Esophagus squamous epithelium (tissue), 5 donors: ENCODE measurements at places on chromosomes 11 and 22. TPM values are rescaled to one million over a fixed set of nuclear protein-coding genes. Genes with fewer than 3 reads are reported as not detected.

DNA sequence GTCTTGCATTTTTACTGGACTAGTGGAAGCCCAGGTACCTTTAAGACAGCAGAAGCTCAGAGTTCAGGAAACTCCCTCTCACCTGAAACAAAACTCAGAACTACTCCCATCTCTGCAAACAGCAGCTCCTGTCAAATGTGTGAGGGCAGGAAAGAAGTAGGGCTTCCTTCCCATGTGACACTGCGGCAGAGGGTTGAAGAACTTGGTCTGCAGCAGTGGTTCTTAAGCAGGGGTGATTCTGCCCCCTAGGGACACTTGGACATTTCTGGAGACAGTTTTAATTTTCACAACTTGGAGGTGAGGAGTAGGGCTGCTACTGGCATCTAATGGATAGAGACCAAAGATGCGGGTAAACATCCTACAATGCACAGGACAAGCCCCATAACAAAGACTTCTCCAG lies 63.4 kb downstream of the RCN1 start:
- DNase-seq: no peak

- no peak for DNase-seq
Measured at GRCh38 chr22:28582806-28583205, 96.8 kb downstream of the TTC28 start.

DNA sequence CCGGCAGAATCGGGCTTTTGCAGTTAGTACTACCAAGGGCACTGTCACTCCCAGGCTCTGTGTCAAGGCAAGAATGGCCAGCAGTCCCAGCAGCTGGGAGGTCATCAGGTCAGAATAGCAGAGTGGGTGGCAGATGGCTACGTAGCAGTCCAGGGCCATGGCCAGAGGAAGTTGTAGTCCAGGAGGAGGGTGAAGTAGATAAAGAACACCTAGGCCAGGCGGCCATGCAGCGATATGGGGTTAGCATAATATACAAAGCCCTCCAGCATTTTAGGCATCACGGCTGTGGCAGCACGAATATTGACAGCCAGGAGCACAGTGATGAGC lies 52.1 kb downstream of the RRM1 start:
- DNase-seq: no peak

DNA sequence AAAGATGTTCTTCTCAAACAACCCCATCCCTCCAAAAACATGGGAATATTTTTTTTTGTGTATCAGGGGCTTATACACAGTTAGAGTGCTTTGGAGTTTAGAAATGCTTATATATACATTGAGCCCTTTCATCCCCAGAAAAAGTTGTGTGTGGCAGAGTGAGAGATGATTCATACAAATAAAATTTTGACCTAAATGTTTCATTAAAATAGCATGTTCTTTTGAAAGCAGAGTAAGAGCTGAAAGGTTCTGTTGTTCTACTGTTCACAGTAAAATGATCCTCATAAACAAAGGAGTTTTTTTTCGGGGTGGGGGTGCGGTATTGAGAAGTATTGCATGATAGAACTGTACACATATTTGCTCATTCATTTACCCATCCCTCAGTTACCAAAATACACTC lies 512.4 kb downstream of the DLG2 start:
- no peak for DNase-seq

DNA sequence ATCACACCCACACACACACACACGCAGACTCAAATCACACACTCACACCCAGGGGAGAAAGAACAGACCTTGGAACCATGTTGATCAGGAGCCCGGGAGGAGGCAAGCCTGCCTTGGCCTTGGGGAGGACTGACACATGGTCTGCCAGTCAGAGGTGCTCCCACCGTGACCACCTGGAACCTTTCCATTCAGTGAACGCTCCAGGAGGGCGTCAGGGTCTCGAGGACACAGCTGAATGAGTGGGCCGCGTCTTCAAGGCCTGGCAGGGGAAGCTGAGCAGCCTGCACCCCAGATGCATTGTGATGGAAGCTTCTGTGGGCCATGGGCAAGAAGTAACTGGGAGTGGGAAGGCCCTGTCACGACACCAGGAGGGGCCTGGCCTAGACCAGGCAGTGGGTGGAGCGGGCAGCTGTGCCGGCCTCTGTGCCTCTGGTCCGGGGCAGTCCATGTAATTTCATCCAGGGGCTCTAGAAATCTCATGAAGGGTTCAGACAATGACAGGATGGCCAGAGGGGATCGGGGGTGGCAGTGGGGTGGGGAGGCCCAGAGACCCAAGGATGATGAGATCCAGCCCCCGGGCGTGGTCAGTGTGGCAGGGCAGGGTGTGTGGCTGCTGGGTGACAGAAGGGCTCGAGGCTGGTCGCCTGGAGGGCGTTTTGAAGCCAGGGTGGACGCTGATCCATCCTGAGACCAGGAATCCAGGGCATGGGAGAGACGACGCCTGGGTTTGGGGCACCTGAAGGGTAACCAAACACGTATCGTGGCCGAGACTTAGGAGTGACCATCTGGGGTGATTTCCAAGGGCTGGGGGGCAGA lies 53.7 kb downstream of the IGF2 start:
- DNase-seq: no peak

DNA sequence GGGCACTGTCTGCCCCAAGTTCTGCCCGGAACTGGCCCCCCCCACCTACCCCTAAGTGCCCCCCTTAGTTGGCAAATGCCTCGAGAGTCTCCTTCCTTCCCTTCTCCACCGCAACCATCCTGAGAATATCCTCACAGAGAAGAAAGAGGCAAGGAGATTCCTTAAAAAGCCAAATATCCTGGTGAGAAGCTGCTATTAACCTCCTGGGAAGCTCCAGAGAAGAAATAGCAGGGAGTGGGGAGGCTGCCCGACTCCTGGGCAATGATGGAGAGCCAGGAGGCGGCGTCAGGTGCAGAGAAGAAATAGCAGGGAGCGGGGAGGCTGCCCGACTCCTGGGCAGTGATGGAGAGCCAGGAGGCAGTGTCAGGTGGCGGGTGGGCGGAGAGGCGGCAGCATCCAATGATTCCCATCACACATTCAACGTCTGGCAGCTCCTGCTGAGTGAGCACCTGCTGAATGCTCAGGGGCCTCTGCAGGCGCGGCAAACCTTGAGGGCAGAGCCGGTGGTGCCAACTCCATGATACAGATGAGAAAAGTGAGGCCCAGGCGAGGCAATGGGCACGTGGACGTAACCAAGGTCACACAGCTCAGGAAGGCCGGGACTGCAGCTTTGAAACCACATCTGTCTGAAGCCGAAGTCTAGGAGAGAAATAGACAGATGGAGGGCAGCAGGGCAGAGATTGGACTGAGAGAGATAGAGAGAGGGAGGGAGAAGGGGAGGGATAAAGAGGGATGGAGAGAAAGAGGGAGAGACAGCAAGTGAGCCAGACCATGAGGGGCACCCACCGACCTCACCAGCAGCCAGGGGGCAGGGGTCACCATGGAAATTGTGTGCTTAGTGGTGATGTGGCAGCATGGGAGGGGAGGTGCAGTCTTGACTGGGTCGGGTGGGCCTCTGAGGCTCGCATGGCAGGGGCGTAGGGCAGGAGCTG lies 58.3 kb downstream of the CYTH4 start:
- no peak for DNase-seq

GRCh38 chr11:12689029-12689755 lies 15.0 kb downstream of the TEAD1 start:
- DNase-seq: no peak

DNA sequence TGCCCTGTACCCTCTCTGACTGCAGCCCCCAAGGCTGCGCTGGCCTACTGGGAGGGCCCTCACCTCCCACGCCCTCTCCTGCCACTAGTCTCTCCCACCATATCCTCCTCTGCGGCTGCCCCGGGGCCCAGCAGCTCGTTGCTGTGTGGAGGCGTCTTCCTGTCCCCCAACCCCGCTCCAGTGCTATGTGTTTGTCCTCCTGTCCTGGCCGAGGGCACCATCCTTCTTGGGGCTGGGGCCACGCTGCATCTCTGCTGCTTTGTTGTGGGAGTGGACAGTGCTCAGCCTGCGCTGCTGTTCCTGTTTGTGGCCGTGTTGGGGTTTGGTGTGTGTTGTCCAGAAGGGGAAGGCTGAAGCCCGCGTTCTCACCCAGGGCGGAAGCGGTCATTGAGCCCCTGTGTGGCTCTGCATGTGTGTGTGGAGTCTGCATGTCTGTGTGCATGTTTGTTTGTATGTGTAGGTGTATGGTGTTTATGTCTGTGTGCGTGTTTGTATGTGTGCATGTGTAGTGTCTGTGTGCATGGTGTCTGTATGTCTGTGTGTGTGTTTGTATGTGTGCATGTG lies 15.7 kb downstream of the TPCN2 start:
- no peak for DNase-seq

GRCh38 chr11:24531528-24531927 lies 34.7 kb downstream of the LUZP2 start:
- no peak for DNase-seq

- DNase-seq: no peak
Measured at GRCh38 chr22:37998543-37998942, 14.2 kb upstream of the SOX10 start.

DNA sequence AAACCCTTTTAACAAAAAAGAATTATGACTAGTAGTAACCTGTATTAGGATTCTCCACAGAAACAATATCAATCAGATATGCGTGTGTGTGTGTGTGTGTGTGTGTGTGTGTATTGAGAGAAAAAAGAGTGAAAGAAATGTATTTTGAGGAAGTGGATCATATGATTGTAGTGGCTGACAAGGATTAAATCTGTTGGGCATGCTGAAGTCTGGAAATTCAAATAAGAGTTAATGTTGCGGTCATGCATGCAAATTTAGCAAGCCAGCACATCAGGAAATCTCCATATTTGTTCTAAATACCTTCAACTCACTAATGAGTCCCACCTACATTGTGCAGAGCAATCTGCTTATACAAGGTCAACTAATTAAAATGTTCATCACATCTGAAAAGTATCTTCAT lies 46.8 kb upstream of the IGLL5 start:
- no peak for DNase-seq

DNA sequence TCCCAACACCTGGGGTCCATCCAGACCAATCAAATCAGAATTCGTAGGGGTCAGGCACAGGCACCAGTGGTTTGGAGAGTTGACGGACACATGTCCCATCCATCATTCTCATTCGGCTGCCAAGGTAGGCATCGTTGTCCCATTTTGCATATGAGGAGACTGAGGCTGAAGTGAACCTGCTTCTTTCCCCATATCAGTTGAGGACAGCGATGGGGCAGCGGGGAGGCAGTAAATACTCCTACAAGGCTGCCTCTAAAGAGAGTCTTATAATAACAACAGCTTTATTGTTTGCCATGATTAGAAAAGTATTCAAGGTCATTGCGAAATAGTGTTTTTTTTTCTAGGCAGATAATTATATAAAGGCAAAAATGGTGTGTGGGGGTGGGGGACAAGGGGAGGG lies 1.6 kb upstream of the BEST1 start:
- no peak for DNase-seq

DNA sequence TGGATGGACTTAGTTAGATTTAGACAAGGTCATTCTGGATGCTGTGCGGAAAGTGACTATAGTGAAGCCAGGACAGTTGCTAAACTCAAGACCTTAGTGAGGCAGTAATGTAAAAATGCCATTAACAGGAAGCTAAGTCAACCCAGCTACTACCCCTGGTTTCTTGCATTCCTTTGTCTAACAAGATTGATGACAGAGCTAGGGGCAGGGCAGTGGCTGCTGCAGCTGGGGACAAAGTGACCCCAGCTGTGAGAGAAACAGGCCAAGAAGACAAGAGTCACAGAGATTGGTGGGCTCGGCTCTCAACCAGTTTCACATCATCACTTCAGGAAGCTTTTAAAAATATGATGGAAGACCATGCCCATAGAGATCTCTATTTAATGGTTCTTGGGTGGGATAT lies 110.4 kb upstream of the POU2AF2 start:
- DNase-seq: no peak

GRCh38 chr11:117906710-117907109 lies 22.5 kb downstream of the TMPRSS13 start:
- DNase-seq: no peak

Gene ADAMTS15
- total RNA-seq: 2.4 TPM

- no peak for DNase-seq
Measured at GRCh38 chr11:75527130-75527529, 1.4 kb upstream of the GDPD5 start.

DNA sequence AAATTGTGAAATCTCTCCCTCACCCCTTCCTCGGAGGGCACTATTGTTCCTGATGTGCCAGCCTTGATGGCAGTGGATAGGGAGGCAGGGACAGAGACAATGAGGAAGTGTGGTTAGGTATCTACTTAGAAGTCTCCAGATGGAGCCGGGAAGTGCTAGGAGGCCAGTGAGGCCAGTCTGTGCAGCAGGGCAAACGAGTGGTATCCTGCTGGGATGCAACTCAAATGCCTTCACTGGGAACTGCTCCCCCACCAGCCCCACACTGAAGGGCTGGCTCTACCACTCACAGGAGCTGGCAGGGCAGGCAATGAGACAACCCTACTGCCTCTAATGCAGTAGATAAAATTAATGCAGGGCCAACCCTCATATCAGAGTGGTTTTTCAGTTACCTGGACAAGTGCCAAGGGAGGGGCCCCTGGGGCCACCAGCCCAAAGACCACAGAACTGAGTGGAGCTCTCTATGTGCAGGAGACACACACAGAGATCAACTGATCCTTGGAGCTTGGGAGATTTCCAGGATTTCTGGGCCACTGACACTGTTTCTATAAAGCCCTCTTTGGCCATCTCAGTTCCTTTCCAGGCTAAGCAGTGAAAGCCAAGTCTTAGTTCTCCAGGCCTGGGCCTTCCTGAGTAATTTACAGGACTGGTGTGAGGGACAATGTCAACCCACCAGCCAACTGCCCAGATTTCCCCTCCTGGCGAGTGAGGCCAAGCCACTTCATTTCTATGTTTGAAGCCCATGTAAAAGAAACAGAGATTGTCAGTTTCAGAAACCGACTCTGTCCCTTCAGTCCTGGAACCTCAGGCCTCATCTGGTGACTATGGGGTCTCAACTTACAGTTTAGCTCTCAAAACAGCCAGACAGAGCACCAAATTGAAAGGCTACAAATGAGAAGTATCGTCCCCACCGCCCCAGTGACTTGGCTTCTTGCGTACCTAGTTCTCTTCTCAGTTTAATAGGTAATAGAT lies 4.1 kb downstream of the MIF start:
- DNase-seq: no peak

DNA sequence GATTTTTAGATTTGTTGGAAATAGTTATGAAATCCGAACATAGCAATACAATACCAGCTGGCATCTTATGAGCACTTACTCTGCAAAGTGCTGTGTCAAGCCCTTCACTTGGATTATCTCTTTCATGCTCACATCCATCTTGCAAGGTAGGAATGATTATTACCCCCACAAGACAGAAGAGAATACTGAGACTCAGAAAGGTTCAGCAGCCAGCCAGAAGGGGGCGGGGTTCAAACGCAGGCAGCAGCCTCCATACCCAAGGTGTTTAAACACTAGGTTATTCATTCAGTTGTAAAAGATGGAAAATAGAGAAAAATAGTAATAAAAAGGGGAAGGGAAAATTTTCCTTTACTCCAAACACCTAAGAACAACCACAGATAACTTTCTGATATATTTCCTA lies 158.5 kb downstream of the CCDC34 start:
- no peak for DNase-seq

GRCh38 chr11:105371311-105371710 lies 231.7 kb upstream of the CARD18 start:
- no peak for DNase-seq

GRCh38 chr22:48758881-48759875 lies 1068.5 kb downstream of the BRD1 start:
- DNase-seq: no peak

Gene OR2AT4
- total RNA-seq: not detected
